Inflammatory macrophage treated with lipopolysaccharide for 1 hour (primary cell): ENCODE measurements at places on chromosomes 12 and 14.

- peak; percentile 99 for DNase-seq
Observed at GRCh38 chr12:121784460-121784859, 9.0 kb downstream of the RHOF start.

- DNase-seq: no peak
Observed at GRCh38 chr12:120361506-120362208, 7.3 kb downstream of the MSI1 start.

DNA sequence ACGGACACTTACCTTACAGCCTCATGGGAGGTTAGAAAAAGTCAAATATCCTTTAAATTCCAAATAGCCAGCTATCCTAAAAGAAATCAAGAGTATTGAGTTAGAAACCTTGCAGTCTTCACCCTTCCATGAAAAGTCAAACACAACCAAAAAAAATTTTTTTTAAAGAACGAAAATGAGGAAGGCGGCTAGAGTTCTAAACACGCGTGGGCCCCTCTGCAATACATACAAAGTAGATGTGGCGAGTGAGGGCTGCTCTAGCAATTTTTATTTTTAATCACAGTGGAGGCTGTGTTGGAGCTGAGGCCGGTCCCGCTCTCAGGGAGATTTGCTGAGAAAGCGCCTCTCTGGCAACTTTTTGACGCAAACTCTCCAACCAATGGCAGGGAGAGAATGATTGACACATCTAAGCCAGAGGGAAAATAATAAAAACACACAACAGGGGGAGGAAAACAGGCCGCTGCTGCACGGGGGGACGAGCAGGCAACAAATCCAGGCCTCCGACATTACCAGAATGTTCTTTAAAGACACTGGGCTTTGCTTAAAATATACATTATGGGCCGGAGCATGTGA is at the start of gene OTX2:
TSS of gene OTX2 (minus strand) at position 333 of the 573 bp plus-strand sequence. CDS start 5,023 bp downstream, outside the sequence.
- no peak for DNase-seq

DNA sequence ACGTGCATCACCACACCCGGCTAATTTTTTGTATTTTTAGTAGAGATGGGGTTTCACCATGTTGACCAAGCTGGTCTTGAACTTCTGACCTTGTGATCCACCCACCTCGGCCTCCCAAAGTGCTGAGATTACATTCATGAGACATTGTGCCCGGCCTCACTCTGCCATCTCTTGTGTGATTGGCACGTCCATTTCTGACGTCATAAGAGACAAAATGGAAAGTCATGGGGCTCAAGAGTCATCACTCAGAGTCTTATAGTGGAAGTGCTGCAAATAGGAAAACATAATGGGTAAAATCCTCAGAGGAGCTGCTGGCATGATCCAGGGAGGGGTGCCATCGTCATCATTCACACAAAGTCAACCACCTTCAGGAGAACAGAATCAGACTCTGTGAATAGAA is 54.2 kb upstream of the GPATCH2L start:
- DNase-seq: peak; percentile 7
